ENCODE measurements at places on chromosomes 4 and X.

GRCh38 chr4:122479935-122480416, 23.5 kb upstream of the IL2 start:
- DNase-seq = peak; percentile 11

DNA sequence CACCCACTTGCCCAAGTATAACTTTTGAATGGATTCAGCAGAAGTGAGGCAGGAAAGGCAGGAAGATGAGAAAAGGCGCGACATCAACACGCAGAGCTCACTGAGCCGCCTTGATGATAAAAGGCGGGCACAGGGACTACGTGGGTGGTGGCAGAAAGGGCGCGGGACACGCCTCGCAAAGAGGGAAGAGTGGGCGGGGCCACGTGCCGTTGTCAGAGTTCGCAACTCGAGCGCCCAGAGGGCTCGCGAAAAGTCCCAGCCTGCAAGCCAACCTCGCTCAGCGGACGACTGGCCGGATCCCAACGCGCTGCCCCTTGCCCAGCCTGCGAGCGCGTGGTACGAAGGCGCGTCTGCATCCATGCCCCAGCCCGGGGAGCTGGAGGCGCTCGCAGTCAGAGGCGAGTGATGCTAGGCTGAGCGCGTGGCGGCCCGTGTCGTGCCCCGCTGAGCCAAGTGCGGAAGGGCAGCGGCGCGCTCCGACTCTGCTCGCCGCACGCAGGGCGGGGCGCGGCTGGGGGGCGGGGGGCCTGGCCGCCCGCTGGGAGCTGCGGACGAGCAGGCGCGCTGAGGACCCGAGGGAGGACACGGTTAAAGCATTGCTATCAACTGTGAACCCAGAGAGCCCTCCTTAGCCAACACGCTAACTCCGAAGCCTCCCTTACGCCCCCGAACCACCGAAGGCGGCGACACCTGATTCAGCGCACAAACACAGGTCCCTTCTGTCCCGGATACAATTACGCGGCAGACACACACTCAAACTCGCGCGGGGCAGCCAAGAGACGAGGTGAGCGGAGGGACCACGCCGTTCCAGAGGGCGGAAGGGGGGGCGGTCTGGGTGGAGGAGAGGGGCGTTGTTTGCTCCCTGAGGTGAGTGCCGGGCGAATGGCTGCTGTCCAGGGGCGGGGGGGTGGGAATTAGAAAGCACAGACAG, at the start of gene UGT8:
Gene UGT8 (plus strand): TSS at position 617 of the 931 bp plus-strand sequence. CDS start 24,074 bp downstream, outside the sequence.
- peak; percentile 48 for DNase-seq

DNA sequence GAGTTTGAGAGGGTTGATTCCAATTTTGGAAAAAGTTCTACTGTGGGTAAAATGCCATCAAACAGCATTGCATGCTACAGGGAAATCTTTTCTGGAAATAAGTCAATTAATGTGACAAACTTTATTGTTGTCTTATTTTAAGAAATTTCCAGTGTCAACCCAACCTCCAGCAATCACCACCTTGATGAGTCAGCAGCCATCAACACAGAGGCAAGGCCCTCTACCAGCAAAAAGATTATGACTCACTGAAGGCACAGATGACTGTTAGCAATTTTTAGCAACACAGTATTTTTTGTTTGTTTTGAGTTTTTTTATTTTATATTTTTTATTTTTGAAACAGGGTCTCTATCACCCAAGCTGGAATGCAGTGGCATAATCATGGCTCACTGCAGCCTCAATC, 165.4 kb upstream of the C1QTNF7 start:
- DNase-seq = no peak

GRCh38 chrX:15750611-15751154, 12.6 kb downstream of the CA5B start:
- DNase-seq = no peak

DNA sequence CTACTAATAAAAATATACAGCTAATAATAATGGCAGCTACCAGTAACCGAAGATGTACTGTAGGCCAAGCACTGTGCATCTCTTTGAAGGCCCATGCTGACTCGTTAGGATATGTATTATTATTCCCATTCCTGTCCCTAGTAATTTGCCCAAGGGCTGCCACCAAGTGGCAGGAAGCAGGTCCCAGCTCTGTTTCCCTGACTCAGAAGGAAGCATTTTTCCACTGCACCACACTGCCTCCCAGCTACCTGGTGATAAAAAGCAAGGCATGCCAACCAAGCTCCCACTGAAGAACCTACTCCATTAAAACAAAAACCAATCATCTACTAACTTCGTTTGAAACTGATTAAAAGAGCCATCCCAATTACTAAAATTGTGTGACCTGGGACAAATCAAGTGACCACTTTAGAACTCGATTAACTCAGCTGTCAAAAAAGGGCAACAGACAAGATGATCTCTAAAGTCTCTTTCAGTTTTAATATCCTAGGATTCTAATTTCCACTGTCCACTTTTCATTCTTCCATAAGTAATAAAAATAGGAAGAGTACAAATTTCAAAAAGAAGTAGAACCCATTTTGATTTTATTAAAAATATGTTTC, 24.3 kb upstream of the PGM2 start:
- peak; percentile 35 for DNase-seq

- DNase-seq = no peak
Measured at GRCh38 chrX:13894888-13895565, 78.1 kb upstream of the GPM6B start.

DNA sequence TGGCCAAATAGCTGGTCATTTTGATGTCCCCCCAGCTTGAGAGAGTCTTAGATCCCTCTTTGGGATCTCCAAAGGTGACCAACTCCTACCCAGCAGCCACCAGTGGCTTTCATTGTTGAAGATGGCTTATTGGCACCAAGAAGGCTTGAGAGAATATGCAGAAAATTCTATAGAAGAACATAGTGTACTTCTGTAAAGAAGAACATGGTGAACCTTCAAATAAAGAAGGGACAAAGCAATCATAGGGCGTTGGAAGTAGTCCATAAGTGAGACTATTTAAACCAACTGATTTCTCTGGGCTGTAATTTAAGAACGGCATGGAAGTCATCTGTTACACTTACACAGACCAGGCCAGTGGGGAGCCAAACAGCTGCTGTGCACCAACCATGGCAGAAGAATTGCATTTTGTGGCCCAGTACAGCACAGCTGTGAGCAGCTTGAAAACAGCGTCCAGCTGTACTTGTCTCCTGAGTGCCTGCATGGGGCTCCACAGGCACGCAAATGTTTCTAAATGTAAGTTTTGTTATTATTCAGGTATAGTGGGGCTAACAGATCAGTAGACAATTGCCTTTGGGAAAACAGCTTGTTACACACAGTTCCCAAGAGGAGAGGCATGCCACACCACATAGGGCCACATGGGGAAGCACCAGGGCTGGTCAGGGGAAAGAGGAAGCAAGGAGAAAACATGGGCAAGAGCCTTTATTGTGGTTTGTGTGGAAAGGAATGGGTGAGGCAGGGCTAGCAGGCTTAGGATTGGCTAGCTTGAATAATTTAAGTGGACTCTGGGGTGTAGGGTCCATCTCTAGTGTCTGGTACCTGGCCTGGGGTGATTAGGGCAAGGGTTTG, 125.0 kb downstream of the ARHGAP6 start:
- no peak for DNase-seq

- DNase-seq = no peak
Measured at GRCh38 chr4:82899374-82900065, 1.0 kb upstream of the THAP9 start.

DNA sequence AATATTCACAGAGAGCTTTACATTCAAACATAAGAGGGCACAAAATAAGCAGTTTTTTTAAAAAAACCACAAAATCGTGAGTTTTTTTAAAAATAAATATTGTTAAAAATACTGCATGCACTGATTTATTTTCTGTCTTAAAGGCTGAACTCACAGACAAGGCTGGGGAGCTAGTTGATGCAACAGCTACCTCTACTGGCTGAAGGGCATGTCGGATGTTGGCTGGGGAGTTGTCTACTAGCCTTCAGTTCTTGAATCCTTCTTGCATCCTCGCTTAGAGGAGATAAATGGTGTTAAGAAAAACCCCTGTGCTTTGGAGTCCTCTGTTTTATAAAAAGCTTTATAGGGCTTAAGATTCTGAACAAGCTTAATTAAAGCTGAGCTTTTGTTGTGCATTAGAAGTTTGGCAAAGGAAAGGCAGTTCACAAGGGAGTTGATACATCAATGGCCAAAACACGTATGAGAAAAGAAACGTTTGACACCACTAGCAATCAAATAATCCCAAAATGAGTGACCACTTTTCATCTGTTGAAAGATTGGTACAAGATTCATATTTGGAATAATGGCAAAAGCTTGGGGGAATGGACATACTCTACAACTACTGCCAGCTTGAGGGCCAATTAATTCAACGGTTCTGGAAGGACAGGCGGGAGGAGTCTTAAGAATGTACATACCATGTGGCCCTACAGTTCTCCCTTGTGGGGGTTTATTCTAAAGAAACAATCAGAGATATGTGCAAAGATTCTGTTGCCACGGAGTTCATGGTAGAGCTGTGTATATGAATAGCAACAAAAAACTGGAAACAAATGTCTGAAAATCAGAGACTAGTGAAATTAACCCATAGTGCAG, 94.7 kb downstream of the SEL1L3 start:
- DNase-seq = peak; percentile 81

DNA sequence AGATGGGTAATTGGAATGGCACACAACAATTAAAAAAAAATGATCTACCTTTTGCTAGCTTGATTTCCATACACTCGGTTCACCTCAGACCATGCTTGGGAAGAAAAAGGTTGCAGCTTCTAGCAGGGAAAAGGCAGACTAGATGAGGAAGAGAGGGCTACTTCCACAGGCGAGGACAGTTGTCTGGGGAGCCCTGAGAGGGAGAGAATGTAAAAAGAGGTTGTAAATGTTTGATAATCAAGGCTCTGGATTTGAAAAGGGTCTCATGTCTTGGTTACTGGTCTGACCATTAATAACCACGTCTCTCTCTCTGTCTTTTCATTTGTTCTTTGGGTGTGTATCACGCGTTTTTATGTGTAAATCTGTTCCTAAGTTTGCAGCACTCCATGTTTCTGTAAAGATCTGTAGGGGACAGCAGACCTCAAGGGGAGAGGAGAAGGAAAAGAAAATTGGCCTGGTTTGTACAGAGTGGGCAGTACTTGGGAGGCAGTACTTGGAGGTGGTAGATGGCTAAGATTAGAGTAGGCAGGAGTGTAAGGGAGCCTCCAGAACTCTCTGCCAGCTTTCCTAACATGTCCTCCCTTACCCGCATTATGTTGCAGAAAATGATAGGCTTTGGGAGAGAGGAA, 750 bp downstream of the ARMCX5 start:
- peak; percentile 14 for DNase-seq

DNA sequence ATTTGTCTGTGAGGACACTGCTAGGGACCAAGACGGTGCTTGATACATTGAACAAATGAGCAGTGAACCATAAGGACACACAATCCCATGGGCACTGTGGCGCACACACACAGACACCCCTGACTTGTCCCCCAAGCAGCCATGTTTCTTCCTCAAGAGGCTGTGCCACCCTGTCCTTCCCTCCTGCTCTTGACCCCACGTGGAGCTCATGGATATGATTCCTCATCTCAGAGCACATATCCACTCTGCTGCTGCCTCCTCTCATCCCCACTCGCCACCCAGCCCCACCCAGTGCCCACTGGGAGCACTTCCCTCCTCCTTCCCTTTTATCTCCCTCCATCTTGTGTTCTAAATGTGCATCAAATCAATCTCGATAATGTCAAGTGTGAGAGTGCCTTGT, 102.4 kb downstream of the PARM1 start:
- no peak for DNase-seq

- DNase-seq = no peak
Measured at GRCh38 chr4:13178621-13179020, 305.5 kb downstream of the RAB28 start.

GRCh38 chr4:113469023-113469390, 292.5 kb downstream of the CAMK2D start:
- DNase-seq = no peak

GRCh38 chr4:84579403-84579776, 3.5 kb upstream of the CDS1 start:
- no peak for DNase-seq

DNA sequence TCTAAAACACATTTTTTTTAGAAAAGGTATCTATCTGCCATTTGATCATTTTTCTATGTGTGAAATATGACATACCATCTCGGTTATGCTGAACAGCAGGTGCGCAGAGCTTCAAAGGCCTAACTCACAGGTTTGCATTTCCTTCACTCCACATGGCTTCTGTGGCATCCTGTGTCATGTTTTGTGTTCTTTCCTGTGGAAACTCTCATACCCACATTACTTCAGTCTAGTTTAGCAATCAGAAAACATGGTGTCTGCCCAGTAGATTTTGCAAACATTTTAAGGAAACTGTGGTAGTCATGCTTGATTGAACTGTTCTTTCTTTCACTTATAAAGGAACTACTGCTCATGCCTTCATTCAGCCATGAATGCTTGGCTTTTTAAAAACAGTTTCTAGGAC, 11.3 kb upstream of the ARAP2 start:
- no peak for DNase-seq

DNA sequence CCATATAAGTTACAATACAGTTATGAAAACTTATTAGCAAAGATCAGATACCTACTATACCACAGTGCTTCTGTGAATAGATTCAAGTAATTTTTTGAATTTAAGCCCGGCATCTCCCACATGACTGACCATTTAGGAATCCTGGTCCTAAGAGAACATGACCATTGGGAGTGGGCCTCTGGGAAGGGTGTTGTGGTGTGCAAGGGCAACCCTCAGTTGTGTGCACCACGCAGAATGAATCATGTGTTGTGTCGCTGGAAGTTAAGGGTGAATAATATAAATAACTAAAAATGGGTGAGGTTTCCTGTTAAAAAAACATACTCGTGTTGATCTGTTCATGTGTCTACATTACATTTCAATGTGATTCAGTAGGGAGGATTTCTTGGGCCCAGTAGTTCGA, 15.5 kb downstream of the CPE start:
- DNase-seq = no peak

GRCh38 chr4:26191353-26191752, 129.5 kb upstream of the RBPJ start:
- no peak for DNase-seq

DNA sequence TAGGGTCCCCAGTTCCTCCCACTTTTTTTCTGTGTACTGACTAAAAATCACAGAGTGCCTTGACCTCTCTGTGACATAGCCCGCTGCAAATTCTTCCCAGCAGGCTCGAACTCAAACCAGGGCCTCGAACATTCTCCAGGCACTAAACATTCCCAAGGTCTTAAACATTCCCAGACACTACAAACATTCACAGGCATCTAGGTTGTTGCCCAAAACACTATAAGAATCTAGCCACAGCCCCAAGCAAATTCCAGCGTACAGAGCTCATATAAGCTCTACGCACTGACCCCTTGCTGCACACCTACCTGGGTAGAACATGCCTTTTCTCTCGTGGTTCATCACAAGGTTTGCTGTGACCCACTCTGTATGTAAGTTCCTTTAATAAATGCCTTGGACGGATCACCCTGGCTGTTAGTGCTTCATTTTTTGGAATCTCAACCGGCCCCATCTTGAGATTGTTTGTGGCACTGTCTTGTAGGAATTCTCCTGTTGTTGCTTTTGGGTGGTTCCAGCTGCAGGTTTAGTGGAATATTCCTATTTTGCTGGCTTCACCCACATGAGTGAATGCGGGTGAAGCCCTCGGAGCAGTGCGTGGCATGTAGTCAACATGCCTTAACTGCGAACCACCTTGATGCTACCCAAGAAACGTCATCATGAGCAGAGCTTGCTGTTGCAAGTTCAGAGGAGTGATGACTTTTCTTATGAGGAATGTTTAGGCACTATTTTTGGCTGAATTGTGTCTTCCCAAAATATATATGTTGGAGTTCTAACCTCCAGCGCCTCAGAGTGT, 230.0 kb downstream of the HS3ST1 start:
- no peak for DNase-seq
